Small intestine (tissue), 16 donors: ENCODE measurements at places on chromosomes 7 and 10.

DNA sequence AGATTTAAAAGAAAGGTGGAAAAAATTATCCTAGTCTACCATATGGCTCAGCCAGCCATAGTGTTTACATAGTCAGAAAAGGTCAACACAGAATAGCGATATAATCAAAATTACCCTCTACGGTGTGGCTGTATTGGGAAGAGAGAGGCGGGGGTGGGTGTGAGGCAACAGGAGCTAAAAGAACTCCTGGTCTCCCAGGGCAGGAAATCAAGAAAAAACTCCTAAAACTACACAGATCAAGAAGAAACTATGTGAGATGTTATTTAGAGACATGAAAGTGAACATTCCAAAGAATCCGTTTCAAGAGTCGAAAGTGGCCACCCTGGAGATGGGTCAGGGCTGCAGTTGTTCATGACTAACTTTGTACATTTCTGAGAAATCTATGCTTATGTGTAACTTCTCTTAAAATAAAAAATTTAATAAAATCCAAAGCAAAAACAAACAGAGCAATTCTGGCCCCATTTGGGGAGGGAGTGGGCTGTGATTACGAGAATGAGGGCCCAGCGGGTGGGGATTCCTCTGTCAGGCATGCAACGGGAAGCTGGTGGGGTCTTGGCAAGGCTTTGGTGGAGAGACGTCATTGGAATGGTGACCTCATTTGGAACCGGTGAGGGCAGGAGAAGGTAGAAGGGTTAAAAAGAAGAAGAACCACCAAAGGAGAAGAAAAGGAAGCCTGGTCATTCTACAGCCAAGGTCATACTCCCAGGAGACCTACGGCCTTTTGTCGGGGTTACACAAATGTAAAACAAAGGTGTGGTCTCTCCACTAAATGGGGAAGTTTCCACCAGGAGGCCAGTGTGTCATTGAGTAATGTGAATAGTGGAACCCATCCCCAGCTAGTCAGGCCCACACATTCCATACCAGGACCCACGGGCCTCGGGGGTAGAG, 71.2 kb upstream of the DUSP5 start:
- DNase-seq = no peak

GRCh38 chr10:66555061-66555460, 370.8 kb upstream of the LRRTM3 start:
- no peak for DNase-seq

- no peak for DNase-seq
Measured at GRCh38 chr10:6353526-6353925, 150.8 kb downstream of the PFKFB3 start.

DNA sequence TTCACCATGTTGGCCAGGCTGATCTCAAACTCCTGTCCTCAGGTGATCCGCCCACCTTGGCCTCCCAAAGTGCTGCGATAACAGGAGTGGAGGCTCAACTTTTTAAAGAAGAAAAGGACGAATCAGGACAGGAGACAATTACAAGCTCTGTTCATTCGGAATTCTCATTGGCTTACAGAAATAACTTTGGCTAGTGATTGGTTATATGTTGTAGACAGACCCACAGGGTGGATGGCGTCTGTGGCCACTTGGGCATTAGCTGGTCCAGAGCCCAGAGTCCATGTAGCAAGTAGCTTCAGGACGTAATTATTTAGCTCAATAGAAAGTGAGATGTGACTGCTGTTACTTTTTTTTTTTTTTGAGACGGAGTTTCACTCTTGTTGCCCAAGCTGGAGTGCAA, 160.5 kb upstream of the TNRC18 start:
- DNase-seq = no peak

DNA sequence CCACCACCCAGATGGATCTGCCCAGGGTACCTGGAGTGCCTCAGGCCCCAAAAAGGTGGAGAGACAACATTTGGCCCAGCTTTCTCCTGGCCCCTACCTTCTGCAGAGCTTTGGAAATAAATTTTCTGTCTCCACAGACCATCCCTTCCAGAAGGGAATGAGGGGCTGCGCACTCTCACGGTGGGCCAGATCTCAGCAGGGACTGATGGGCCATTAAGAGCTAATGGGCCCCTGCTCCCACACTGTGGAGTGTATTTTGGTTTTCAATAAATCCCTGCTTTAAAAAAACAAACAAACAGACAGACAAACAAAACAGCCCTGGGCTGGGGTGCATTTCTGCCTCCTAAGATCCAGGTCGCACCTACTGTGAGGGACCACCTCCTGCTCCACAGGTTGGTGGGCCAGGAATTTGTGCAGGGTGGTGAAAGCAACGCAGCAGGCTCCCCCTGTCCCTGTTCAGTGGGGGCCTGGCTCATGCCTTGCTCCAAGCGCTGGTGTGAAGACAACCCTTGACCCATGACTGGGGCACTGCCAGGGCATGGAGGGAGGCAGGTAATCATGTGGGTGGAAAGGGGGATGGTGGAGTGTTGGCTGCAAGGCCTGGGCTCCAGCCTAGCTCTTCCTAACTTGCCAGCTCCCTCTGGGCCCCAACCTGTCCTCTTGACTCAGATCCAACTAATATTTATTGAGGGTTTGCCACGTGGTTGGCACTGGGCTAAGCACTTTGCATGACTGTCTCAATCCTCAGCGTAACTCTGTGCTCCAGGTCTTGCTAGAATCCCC, 88.5 kb downstream of the COL13A1 start:
- DNase-seq = peak; percentile 54

- DNase-seq = peak; percentile 77
Measured at GRCh38 chr7:128879939-128880746, 17.5 kb downstream of the ATP6V1F start.

DNA sequence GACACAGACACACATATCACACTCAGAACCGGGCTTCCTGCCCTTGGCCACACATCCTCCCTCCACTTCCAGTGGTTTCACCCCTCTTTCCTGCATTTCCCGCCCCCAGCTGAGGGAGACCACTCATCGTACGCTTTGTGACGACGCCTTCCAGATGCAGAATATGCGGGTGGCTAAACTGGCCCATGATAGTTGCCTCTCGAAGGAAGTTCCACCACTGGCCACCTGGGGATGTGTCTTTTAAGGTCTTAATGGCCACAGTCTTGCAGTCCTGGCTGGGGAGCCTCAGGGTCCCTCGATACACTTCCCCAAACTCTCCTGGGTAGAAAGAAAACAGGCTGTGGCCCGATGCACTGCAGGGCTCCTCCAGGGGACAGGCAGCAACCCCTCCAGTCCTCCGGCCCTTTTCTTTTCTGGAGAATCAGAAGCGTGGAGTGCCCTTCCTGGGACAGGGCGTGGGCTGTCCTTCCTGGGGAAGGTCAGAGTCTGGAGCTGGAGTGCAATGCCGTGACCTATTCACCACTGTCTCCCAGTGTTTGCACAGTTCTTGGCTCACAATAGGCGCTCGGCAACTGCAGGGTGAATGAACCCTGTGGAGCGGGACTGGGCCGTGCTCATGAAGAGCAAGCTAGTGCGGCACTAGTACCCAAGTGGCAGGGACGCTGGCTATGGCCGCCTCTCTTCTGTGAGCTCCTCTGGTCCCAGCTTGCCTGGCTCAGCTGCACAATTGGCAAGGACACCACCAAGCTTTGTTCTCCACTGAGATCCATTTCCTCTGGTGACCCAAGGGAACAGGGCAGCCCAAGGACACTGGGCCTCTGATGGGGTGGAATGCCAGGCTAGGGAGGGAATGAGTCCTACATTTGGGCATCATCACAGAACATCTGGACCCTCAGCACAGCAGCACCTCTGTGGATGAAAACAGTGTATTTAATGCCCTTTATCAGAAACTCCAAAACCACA, 13.2 kb downstream of the EPHA1 start:
- peak; percentile 63 for DNase-seq

DNA sequence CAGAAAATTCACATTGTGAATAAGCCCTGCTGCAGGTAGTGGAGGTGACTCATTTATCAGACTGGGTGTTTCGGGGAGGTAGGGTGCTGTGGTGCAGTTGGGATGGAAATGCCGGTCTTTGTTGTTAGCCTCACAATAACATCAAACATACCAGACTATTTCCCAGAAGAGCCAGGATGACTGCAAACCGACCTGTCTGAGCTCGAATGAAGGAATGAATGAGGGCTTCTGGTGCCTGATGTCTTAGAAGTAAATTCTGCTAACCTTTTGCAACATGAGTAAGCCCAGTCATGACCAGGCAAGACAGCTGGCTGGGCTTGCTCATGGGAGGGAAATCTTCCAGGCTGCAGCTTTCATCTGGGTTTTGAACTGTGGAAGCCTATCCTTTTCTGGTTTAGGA, 2.4 kb upstream of the VDAC2 start:
- DNase-seq = no peak

DNA sequence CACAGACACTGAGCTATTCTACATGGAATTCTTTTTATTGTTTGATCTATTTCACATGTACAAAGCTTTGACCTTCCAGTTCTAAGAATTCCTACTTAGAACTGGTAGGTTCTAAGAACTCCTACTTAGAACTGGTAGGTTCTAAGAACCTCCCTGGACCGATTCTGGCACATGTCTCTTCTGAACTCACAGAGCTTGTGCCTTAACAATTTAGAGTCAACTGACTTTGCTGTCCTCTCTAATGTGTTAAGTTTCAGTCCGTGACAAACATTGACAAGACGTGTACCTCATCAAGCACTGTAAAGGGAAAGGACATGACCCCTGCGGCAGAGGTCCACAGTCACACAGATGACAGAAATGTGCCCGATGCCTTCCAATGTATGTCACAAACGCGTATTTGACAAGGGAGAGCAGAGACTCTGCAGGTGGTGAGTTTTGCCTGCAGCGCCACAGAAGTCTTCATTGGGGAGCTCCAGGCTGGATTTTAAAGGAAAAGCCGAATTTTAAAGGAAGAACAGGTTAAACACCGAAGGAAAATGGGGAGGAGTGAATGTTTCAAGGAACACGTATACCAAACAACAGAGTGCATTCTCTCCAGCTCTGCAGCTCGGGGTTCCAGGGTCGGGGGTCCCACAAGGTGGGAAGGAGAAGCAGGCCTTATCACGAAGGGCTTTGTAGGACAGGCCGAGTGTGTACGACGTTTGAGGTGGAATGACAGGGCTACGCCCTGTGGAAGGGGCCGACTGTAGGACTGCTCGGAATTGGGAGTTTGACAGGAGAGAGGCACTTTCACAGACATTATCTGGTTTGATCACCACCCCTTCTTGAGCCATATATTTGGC, 161.1 kb upstream of the KLF14 start:
- no peak for DNase-seq

DNA sequence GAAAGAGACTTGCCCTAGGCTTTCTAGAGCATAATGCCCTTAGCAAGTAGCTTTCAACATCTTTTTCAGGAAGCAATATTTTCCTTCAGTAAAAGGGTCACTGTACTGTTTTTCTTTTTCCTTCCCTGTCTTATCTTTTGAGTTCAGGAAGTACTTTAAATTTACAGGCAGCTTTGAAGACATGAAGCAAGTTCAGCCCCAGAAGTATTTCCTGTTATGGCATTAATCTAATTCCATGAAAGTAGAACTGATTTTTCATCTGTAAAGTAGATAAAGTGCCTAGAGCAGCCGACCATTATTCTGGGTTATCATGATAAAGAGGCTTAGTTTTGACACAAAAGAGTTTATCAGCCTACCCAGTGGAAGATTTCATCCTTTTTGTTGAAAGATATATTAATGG, 288.2 kb downstream of the ADK start:
- peak; percentile 11 for DNase-seq

DNA sequence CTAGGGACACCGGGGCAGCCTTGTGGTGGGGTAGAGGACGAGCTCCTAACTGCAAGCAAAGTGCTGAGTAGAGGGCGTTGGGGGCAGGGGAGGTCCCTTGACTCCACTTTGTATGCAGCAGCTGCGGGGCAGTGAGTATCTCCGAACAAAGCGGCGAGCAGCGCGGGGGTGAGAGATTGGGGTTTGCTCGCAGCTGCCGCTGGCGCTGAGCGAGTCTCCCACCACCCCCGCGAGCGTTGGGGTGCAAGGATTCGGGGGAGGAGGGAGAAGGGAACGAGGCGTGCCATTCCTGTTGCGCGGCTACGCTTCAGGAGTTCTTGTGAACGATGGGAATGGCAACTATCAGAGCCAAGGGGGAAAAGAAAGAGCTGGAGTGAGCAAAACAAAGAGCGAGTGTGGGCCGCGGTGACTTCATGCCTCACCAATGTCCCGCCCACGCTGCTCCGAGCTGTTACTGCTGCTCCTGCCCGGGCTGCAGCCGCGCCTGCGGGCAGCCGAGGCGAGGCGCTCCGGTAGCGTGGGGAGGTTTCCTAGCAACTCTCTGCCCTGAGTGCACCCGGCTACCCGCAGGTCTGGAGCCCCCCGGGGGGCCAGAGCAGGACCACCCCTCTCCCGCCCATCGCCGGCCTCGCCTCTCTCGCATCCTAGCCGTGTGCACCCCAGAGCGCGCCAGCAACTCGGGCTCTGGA, at the start of gene ITGB8:
Gene ITGB8, plus strand, starts transcription at position 662 of the 689 bp plus-strand sequence. CDS start 907 bp downstream, outside the sequence.
- DNase-seq = peak; percentile 81

DNA sequence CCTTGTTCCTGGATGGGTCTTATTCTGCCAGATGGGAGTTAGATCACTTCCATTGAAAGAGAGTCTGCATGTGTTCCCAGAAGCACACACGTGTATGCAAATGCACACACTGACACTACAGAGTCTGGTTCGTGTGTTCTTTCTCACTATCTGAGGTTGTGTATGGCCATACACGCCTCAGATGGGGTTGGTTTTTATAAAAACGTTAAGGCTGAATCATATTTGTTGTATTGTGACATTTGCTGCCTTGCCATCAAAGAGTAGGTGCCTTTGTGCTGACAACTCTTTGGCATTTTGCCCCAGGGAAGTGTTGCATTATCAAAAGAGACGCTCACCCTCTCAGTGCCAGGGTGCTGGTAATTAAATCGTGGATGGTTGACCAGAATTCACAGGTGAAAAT, 37.7 kb upstream of the HDAC9 start:
- no peak for DNase-seq

DNA sequence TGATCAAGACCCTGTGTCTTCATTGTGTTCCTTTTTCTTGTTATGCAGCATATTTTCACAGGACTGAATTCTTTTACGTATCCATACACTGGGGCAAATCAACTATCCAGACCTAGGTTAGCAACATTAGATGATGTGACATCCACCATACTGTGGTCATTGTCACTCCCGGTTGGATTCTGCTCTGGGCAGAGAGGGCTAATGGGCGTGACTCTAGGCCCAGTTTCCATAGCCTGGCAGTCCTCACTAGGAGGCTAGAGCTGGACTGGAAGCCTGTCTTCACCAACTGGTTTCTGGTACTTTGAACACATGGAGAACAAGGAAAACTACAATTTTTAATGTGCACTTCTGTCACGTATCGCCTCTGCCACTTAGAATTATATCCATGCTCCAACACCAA, 25.2 kb downstream of the AKR1E2 start:
- DNase-seq = no peak

DNA sequence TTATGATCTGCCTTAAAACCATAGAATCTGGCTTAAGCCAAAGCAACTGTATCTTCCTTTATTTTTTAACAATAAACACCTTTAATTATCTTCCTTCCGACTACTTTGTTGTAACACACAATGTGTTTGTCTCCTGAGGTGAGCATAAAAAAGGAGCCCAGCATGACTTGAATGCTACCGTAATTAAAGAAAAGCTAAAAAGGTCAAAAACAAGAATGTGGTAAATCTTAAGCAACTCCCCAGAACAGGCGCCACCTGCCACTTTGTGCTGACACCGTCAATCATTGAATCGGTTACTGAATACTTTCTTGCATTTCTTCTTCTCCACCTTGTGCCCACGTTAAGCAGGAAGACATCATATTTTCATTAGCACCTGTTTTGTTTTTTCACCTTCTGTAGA, 569.9 kb upstream of the C7orf33 start:
- no peak for DNase-seq
